ENCODE measurements at places on chromosomes 1 and 21.

DNA sequence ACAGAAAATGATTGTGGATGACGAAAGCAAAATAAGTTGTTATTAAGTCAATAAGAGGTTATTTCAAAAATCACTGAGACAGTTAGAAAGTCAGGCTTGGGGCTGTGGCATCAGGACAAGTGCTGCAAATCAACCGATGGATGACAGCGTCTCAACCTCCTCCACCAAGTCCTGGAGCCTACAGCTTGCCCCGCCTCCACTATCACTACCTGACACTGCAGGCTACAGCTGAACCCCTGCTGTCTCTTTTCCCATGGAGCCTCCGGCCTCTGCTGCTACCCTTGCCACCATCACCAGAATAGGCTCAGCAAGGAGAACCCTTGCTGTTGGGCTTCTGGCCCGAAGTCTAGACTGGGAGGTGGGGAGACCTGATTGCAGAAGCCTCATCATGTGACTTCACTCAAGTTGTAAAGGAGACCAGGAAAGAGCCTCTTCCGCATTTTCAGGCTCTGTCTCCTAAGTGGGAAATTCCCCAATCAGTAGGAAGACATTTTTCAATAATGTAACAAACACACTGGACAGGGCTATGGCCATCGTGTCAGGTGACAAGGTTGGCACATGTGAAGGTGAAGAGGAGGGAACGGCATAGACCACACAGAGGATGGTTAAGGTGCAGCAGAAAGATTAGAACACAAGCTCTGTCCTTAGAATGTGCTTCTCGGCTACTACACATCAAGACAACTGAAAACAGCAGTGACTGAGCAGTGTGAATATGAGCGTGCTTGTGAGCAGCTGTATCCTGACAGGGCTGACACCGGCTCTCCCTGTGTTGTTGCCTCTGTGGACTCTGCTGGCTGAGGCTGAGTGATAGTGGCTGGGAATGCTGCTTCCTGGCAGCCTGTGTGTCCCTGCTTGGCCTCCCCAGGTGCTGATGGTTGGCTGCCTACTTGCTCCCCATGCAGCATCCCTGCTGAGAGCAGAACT is 660.7 kb downstream of the PTPRU start:
- DNase-seq, result no peak

DNA sequence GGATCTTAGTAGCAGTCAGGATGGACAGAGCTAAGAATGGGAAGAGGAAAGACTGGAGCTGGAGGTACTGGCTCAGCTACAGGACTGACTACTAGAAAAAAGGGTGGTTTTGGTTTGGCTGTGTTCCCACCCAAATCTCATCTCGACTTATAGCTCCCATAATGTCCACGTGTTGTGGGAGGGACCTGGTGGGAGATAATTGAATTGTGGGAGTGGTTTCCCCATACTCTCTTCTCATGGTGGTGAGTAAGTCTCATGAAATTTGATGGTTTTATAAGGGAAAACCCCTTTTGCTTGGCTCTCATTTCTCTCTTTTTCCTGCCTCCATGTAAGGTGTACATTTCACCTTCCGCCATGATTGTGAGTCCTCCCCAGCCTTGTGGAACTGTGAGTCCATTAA is 466.5 kb upstream of the DEPDC1 start:
- DNase-seq, result no peak

DNA sequence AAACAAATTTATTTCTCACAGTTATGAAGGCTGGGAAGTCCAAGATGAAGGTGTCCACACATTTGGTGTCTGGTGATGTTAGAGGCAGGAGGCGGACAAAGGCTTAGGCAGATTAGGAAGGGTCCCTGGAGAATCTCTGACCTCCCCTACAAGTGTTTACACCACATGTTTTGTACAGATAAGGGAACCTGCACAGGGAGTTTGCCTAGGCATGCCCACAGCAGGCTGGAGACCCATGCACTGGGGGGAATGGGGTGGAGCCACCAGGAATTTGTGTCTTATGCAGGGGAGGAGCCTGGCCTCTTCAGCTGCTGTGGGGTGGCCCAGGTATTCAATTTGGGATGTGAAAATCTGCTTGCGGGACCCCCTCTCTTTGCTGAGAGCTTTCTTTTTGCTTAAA is 131.3 kb downstream of the PATJ start:
- DNase-seq, result no peak

- DNase-seq, result no peak
Measured at GRCh38 chr1:160375788-160376524, 9.1 kb downstream of the NHLH1 start.

DNA sequence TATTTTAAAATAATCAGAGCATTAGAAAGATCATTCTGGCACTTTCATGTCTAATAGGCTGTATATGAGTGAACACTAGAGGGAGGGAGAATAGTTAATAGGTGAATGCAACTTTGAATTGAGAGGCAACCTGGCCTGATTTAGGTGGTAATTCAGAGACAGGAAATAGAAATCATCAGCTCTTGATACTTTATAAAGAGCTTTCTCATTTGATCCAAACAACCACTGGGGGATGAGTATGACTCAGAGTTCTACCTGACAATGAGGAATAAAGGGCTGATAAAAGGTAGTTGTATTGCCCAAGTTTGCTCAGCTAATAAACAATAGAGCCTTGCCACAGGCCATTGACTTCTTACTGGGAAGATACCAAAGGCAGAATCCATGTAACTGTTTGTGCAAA is 5.2 kb upstream of the FAM89A start:
- no peak for DNase-seq

GRCh38 chr1:164519426-164519825 is 39.6 kb upstream of the PBX1 start:
- DNase-seq, result no peak

GRCh38 chr1:8378178-8378577 is 60.3 kb downstream of the SLC45A1 start:
- DNase-seq, result no peak

- no peak for DNase-seq
Measured at GRCh38 chr1:228190778-228191177, 17.1 kb upstream of the OBSCN start.

GRCh38 chr21:24175106-24175505 is 1432.2 kb downstream of the MRPL39 start:
- no peak for DNase-seq

DNA sequence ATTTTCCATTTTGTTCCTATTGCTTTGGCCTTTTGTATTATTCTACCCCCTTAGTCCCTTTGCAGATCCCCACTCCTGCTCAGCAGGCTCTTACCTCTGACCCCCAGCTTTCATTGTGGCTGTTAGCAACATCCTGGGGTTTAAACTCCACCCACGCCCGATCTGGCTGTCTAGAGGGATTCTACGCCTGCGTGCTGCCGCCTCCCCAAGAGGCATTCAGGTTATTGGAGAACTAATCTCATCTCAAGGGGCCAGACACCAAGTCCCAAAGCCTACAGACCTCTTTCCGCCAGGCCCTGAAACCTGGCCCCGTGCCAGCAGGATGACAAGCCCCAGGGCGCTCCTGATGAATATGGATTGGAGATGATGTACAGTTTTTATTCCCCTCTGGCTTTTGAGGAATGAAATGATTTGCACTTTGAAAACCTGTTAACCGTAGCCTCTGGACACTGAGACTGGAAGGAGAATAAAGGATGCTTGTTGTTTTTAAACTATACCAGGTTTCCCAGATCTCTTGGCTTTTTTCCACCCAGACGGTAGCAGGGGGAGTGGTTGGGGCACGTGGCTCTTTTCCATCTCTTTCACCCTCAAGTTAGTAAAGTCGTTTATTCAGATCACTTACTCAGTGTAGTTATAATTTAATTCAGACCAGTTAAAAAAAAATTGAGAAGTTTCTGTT is 14.5 kb upstream of the IKBKE start:
- no peak for DNase-seq

GRCh38 chr21:31875496-31876015 is 2.7 kb downstream of the HUNK start:
- DNase-seq, result no peak

DNA sequence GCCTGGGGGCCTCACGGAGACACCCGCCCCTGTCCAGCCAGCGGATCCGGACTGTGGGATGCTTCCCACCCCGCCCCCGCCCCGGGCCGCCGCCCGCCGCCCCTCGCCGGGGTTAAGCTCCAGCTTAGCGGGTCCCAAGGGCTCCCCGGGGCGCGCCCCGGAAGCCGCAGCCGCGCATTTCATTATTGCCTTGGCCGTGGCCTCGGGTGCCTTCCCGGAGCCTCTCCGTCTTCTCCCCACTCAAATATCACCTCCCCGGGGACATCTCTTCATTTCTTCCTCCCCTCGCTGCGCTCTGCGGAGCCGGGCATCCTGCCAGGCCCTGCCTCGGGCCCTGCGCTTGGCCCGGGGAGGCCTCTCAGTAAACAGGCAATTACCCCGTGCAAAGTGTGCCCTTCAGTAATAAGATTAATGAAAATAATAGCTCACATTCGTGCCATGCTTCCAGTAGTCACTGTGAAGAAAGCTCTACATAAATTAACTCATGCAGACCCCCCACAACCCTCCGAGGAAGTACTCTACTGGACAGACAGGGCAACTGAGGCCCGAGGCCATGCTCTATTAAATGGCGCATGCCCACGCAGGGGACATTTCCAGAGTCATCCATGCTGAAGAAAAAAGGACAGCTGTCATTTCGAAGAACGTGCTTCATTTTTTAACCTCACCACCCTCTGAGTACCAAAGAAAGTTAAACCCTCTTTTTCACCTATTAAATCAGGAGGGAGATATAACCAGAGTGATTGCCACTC is 49.9 kb upstream of the LAPTM5 start:
- no peak for DNase-seq
